ENCODE measurements at places on chromosomes 5 and 9.

- peak; percentile 15 for DNase-seq
Observed at GRCh38 chr5:97714424-97714823, 531.4 kb upstream of the RIOK2 start.

- no peak for DNase-seq
Observed at GRCh38 chr9:76400534-76401096, 6.4 kb upstream of the RFK start.

DNA sequence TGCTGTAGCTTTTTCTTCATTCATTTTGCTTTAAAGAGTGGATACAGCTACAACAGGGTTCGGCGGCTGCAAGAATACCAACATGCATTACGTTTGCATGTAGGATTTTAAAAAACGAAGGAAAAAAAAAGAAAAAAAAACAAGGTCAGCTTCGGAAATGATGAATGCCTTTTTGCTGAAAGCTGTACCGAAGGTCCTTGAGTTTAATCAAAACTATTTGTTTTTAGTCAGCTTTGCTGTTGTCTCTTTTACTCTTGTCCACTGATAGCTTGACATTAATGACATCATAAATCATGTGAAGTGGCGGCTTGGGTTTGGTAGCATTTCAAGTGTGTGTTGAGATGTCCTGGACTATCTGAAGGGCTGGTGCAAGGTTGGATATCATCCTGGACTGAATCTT lies 779.1 kb downstream of the NR2F1-AS1 start:
- no peak for DNase-seq

GRCh38 chr9:34633851-34634550 lies 3.6 kb downstream of the SIGMAR1 start:
- peak; percentile 83 for DNase-seq
